ENCODE measurements at places on chromosomes 3 and 15.

DNA sequence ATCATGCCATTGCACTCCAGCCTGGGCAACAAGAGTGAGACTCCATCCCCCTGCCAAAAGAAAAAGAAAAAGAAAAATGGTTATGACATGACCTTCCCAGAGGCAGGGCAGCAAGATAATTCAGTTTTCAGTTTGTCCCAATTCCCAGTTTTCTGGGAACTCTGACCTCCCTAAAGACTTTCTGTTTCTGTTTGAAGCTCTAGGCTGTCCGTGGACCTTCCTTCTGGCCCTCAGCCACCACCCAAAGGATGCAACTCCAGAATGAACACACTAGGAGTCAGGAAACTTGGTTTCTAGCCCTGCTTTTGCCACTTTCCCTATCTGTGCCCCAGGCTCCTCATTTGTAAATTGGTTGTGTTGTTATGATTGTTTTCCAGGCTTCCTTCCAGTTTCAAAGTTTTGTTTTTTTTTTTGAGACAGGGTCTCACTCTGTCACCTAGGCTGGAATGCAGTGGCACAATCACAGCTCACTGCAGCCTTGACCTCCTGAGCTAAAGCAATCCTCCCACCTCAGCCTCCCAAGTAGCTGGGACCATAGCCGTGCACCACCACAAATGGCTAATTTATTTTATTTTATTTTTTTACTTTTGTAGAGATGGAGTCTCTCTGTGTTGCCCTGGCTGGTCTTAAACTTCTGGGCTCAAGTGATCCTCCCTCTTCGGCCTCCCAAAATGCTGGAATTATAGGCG is 68.6 kb downstream of the CDC25A start:
- no peak for DNase-seq

- DNase-seq, result peak; percentile 44
These were observed 3.2 kb upstream of the PXYLP1 start for GRCh38 chr3:141228395-141228794.

GRCh38 chr15:32828507-32829186 is 110.8 kb downstream of the GREM1 start:
- DNase-seq, result no peak

DNA sequence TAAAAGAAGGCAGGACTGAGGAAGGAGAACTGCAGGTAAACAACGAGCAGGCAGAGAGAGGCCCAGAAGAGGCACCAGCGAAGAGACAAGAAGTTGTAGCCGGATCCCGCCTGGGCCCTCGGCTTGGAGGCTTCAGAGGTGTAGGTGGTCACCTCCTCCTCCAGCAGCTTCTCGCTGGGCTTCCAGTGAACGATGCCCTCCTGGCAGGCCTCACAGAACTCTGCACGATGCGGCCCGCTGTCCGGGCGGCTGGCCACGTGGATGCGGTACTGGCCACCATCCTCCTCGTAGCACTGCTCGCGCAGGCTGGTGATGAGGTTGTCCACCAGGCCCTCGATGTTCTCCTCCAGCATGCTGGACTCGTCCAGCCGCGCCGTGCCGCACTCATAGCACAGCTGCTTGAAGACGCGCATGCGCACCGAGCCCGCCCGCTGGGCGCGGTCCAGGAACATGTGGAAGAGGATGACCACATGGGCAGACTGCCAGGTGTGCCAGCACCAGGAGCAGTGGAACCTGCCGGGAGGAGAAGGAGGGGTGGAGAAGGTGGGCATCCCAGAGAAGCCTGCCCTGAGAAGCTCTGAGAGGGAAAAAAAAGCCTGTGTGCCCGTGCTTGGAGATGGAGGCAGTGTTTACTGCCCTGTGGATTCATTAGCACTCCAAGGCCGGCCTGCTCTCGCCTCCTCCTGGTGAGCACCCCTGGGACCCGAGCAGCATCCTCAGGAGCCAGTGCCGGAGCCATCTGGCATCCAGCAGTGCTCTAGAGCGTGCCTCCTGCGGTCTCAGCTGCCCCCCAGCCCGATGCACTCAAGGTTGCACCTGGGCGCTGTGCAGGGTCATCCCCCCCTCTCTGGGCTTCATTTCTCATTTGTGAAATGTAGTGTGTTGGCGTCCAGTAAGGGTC is 3.6 kb downstream of the RTP2 start:
- DNase-seq, result no peak
